ENCODE measurements at places on chromosomes 11 and 22.

GRCh38 chr22:38733329-38733723 is 22.5 kb downstream of the SUN2 start:
- DNase-seq: no peak

GRCh38 chr22:45083659-45084305 is 74.0 kb upstream of the PHF21B start:
- no peak for DNase-seq

- no peak for DNase-seq
Observed at GRCh38 chr11:103927535-103927934, 108.9 kb upstream of the DDI1 start.

GRCh38 chr11:123137431-123138224 is 57.4 kb downstream of the CLMP start:
- DNase-seq: no peak

GRCh38 chr11:122421702-122422101 is 233.8 kb upstream of the UBASH3B start:
- no peak for DNase-seq

DNA sequence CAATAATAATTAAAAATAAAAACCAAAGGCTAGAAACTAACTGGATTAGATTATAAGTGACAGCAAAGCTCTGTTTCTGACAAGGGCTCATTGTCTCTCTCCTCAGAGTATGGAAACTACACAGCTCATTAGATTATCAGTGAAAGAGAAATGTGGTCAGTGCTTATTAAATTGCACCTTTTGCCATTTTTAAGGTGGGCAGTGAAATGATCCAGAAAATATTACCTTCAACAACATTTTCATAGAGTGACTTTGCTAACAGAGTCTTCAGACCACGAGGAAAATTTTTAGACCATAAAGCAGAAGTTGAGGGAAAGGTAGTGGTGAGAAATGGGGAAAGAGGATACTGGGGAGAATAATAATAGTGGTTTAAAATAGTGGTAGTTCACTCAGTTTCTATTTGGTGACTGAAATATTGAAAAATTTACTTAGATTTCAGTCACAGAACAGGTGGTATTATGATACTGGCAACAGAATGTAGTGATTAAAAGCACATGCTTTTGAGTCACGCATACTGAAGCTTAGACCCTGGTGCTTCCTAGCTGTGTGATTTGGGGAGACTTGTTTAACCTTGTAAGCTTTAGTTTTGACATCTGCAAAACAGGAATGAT is 684.0 kb upstream of the CCDC90B start:
- DNase-seq: no peak

- no peak for DNase-seq
Observed at GRCh38 chr11:48354013-48354412, 12.3 kb downstream of the OR4C5 start.

DNA sequence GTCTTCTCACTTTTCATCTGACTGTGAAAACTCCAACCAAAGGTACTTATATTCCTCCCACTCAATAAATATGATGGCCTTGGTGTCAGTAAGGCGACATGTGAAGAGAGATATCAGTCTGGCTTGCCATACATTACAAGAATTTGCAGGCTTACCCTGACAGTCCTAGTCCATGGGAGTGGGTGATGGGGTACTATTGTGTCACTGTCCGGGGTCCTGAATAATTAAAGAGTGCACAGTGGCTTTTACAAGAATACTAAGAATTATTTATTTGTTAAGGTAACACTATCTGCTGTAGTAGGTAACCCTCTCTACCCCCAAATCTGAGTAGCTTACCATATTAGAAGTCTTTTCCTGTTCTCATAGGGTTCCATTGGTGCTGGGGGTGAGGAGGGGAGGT is 23.1 kb upstream of the IZUMO1R start:
- DNase-seq: no peak

DNA sequence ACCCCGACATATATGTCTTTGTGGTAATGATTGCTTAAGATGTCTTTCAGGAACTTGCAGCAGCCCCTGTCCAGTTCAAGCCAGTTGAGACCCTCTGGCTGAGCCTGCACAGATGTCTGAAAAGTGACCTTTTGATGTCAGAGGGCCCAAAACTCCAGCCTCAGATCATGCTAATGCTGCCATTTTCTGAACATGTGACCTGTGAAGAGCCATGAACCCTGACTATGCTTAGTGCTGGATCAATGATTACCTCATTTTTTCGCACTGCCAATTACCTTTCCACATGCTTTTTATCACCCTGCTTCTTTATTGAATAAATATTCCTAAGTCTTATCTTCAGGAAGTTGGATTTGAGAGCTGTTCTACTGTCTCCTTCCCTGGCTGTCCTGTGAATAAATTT is 6.9 kb upstream of the CYP2R1 start:
- DNase-seq: no peak

GRCh38 chr11:114136686-114137640 is 77.5 kb downstream of the ZBTB16 start:
- no peak for DNase-seq

GRCh38 chr22:38872831-38873248 is 824 bp upstream of the CBX6 start:
- DNase-seq: no peak

- DNase-seq: no peak
Observed at GRCh38 chr11:44596525-44597276, 31.2 kb downstream of the CD82 start.

GRCh38 chr11:19673924-19674729 is 38.5 kb upstream of the NAV2 start:
- no peak for DNase-seq

- no peak for DNase-seq
Observed at GRCh38 chr11:70183483-70184176, 19.5 kb upstream of the FADD start.

- DNase-seq: no peak
Observed at GRCh38 chr22:50171319-50171964, 911 bp downstream of the PANX2 start.

DNA sequence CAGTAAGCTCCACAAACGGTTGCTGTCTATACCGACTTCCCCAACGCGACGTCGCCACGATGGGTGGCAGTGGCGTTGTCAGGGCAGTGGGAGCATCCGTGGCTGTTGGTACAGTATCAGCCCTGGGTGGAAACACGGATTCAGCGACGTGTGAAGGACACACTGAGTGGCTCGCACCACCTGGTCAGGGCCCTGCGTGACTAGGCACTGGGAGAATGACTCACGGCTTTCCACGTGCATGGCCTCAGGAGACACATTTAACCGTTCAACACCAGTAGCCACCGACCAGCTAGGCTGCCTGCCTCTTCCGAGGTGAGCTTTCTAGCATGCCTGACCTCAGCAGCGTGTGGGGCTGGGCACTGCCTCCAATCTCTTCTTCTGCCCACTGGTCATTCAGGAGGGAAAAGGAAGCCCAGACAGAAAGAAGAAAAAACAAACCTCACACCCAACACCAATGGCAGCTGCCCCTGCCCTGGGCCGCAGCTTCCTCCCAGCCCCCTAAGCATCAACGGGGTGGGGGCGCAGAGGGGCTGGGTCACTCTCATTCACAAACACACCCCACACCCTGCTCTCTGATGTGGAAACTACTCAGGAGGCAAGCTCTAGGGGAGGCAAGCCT is 59.0 kb downstream of the MYH9 start:
- no peak for DNase-seq

DNA sequence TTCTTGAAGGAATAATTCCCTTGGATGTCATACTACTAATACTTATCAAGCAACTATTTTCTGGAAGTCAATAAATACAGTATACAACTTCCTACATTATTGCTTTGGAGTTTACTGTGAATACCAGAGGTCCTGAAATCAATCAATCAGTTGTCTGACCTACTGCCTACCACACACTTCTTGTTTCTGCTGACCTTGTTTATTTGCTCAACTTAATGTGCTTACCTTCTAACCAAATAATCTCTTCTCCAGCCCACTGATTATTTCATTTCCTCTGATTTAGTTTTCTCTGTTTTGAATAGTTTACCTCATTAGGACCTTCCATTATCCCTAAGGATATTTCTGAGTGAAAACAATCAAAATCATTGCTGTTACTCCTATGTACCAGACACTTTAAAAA is 523.6 kb upstream of the ARHGAP42 start:
- no peak for DNase-seq

GRCh38 chr11:61946894-61947293 is 3.3 kb upstream of the BEST1 start:
- no peak for DNase-seq

DNA sequence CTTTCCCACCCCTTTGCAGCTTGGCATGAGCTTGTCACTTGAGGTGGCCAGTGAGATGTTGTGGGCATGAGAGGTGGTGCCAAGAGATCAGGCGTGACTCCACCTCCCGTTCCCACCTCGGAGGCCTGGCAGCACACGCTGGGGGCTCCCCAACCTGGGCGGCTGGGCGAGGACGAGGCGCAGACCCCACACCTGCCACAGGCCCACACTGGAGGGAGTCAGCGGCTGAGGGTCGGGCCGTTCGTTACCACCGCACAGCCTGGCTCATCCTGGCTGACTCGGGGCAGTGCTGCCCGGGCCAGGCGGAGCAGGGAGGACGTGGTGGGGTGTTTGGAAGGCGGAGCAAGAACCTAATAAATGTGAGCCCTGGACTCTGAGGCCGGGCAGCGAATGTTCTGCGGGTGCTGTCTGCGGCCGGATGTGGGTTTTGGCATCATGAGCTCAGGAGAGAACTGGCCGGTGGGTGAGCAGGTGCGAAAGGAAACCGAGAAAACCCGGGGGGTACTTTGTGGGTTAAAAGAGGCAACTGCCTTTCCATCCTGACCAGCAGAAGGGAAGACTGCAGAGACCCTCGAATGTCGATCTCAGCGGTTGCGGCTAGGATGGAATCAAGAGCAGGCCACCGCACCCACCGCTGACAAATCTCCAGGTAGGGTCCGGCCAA is 10.2 kb upstream of the IFITM3 start:
- DNase-seq: no peak

DNA sequence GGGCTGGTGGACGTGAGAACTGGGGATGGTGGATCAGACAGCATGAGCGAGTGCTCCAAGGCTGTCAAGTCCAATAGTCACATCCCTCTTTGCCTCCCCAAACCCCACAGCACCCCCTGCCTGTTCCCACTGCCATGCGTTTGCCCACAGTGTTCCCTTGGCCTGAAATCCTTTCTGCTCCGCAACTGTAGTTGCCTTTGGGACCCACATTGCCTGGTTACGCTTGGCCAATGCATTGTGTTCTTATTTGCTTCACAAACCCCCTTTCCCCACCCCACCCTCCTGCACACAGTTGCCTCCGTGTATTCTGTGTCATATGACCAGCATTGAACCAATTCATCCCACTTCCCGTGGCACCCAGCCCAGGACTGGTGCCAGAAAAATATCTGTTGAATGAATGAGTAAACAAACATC is 2.1 kb upstream of the KIAA0930 start:
- no peak for DNase-seq

- DNase-seq: no peak
Observed at GRCh38 chr11:69874178-69874983, 55.2 kb upstream of the FGF3 start.

GRCh38 chr11:66447012-66447411 is 8.4 kb upstream of the MRPL11 start:
- DNase-seq: no peak

DNA sequence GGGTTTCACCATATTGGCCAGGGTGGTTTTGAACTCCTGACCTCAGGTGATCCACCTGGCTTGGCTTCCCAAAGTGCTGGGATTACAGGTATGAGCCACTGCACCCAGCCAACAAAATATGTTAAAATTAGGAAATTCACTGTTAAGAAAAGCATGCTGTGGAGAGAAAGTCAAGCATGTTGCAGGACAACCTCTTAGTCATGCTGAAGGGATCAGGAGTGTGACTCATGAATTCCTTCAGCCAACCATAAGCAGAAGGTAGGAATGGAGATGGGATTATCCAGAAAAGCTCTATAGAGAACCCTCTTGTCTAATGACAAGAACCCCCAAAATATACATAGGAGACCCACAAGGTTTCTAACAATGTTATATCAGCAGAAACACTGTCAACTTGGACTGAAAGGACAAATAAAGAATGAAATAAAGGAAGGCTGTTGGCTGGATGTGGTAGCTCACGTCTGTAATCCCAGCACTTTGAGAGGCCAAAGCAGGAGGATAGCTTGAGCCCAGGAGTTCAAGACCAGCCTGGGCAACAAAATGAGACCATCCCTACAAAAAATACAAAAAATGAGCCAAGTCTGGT is 16.0 kb downstream of the MRTFA start:
- DNase-seq: no peak

- DNase-seq: no peak
Observed at GRCh38 chr11:72234920-72235319, 9.1 kb downstream of the PHOX2A start.

- DNase-seq: no peak
Observed at GRCh38 chr11:3732671-3733436, 61.7 kb upstream of the CHRNA10 start.

DNA sequence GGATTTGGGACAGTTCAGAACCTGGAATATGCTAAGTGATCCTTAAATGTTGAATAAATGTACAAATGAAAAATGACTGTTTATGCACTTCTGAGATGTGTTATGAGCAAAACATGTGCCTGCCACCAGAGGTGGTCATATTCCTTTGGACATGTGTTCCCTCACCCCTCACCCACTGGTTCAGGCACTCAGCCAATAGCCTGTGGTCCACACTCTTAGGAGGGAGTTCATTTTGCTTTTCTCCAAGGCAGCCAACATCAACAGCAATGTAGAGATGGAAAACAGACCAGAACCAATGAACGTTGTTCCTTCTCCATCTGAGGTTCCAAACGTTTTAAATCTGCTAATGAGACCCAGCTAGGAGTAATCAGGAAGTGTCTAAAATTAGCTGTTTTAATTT is 44.0 kb downstream of the RPUSD4 start:
- DNase-seq: no peak

GRCh38 chr11:35558513-35558912 is 33.1 kb upstream of the PAMR1 start:
- no peak for DNase-seq

DNA sequence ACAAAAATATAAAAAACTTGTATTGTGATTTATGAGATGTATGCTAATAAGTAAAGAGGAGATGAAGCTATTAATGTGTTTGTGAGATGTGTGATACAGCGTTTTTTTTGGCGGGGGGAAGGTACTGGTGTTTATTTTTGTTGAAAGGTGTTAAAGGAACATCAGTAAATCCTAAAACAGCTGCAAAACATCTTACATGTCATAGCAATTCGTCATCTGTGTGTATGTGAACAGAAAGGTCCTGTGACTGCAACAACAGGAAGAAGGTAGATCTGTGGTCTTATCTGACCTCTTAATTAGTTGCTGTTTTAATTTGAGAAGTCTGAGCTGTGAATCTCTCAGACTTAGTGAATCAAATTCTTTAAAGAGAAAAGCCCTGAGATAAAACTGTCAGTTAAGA is 1041.1 kb downstream of the JRKL start:
- DNase-seq: no peak

All from stimulated activated CD4-positive, alpha-beta T cell treated with anti-CD3 and anti-CD28 coated beads, Interleukin-1b, Interleukin-23, amount 100 ng/mL, for 1 hour (primary cell).